ENCODE measurements at places on chromosomes 3 and 15. TPM values are rescaled to one million over a fixed set of nuclear protein-coding genes. Genes with fewer than 3 reads are reported as not detected.

Gene GUCA1C
- not detected for polyA plus RNA-seq

Gene RLBP1
- polyA plus RNA-seq, result not detected

Gene SPTBN5
- 0.79 TPM for polyA plus RNA-seq

Gene PAQR9
- polyA plus RNA-seq, result 5.6 TPM

Gene KCNAB1
- 479 TPM for polyA plus RNA-seq

Gene CMC1
- polyA plus RNA-seq, result 82.9 TPM

Gene RASL12
- not detected for polyA plus RNA-seq

Gene MYL3
- polyA plus RNA-seq, result not detected

Gene HYAL1
- not detected for polyA plus RNA-seq

Gene ITPR1
- polyA plus RNA-seq, result 6,657 TPM

Gene GCSAM
- polyA plus RNA-seq, result not detected

Data from Purkinje cell (primary cell).